Stimulated activated CD4-positive, alpha-beta T cell treated with anti-CD3 and anti-CD28 coated beads, Interleukin-2, amount 100 ng/mL, for 24 hours (primary cell): ENCODE measurements at places on chromosomes 3 and 15.

DNA sequence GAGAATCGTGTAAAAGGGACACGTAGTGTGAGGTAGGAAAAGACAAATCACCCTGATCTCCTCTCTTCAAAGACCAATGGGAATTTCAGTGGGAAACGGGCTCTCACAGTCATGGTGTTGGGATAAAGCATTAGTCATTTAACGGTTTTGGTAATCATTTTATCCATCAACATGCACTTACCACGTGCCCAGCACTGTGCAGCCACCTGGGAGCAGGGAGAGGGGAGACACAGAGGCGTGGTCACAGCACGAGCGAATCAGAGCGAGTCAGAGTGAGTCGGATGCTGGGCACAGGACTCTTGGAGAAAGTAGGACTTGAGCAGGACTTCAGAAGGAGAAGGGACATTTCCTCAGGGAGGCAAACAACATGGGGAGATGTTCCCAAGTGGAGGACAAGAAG is 130.8 kb downstream of the MINAR1 start:
- DNase-seq = no peak

GRCh38 chr15:68337826-68338225 is 60.3 kb downstream of the FEM1B start:
- DNase-seq = no peak

GRCh38 chr3:119352863-119353527 is 58.8 kb downstream of the ARHGAP31 start:
- DNase-seq = no peak

DNA sequence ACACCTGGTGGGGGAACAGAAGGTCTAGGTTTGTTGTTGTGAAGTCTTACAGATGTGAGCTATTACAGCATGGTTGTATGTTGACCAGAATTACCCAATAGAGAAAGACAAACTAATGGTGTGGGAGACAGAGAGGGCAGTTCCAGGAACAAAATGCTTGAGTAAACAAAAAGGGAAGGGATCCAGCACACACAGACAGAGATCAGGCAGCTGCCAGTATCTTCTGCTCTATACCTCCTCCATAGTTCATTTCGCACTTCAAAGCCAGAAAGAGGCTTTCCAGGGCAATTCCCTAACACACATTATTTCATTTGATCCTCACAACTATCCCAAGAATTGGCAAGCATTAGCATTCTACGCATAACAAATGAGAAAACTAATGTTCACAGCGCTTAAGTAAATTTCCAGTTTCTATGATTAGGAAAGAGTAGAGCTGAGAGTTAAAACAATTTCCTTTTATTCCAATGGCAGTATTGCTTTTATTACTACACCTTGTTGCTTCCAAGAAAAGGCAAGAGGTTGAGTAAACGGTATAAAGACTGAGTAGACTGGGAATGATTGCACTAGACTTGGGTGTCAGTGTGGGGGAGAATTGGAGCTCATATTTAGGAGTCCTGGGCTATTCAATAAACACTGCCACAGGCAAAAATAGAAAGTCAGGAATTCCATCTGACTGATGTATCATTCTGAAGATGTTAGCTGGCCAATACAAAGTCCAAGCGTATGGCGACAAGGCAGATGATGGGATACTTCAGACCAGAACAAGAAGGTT is 39.7 kb upstream of the ZNF280D start:
- DNase-seq = no peak

DNA sequence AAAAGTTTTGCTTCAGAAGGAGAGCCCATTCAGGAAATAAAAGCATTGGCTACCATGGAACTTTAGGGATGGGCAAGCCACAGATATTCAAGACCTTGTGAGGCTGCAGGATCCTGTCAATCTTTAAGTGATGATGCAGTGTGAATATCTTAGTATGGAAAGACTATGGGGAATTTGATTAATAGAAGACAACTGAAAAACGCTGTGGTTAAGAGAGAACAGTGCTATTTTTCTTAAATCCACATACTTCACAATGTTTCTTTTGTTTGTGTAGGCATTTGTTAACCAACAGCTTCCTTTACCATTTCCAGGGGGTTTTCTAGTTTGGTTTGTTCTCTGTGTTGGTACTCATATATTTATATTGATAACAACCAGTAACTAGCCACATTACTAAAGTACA is 90.3 kb downstream of the TMEM212 start:
- no peak for DNase-seq

DNA sequence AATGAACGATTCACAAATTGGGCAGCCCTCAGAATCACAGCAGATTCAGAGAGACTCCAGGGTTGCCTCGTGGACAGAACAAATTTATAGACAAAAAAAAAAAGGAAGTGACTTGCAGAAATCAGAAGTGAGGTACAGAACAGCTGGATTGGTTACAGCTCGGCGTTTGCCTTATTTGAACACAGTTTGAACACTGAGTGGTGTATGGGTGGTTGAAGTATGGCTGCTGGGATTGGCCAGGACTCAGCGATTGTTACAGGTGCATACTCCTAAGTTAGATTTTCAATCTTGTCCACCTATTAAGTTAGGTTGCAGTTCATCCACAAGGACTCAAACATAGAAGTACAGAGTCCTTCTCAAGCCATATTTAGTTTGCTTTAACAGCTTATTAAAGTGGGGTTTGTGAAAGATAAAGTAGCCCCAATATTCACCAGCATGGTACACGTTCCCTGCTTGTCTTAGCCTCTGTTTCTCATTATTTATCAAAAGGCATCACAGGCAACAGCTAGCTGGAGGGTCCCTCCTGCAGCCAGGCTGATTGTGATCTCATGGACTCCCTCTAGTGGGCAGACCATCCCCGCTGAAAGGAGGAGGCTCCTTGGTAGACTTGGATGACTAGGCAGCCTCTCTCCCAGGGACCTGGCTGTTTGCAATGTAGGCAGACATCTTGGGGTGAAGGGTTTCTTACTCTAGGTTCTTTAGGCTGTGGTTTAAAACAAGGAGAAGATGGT is 17.6 kb upstream of the ALDH1L1 start:
- DNase-seq = peak; percentile 63

DNA sequence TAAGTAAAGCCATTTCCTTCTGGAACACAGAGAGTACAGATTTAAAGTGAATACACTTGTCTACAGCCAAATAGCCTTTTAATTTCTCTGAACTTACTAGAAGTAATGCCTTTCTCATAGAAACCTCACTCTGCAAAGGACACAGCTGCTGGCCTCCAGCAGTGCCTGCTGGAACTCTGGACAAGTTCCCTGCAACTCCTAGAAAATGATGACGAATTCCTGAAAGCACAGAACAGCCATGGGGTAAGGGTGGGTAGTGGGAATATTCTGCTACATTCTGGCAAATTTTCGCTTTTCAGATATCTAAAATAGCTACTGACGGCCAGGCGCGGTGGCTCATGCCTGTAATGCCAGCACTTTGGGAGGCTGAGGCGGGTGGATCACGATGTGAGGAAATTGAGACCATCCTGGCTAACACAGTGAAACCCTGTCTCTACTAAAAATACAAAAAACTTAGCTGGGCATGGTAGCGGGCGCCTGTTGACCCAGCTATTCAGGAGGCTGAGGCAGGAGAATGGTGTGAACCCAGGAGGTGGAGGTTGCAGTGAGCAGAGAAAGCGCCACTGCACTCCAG is 34.4 kb downstream of the RYK start:
- DNase-seq = no peak

DNA sequence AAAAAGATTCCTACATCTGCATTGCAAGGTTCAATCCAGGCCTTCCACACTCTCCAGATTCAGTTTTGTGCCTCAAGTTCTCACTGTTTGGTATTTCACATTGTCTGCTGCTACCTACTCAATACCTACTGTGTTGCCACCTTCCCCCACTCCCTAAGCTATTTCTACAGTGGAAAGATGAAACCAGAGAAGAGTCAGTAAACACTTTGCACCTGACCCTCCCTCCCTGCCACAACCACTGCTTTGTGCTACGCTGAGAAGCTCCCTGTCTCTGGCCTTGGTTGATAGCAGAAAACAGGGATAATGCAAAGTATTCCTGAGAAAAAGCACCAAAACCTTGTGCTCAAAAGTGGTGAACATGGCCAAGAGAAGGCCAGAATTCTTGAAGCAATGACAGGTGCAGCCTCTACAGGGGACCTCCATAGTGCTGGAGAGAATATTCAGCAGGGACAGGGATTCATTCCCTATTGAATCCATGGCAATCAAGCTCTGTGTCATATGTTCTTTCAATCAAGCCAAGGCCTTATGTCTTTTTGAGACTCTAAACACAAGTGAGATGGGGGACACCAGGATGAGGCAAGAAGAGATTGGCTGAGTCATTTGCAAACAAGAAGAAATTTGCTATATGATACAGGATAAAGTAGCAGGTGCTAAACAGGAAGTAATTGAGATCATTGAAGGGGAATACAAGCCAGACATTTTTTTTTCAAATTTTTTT is 83.5 kb upstream of the LIPC start:
- no peak for DNase-seq

GRCh38 chr3:79405183-79405582 is 362.6 kb downstream of the ROBO1 start:
- no peak for DNase-seq

DNA sequence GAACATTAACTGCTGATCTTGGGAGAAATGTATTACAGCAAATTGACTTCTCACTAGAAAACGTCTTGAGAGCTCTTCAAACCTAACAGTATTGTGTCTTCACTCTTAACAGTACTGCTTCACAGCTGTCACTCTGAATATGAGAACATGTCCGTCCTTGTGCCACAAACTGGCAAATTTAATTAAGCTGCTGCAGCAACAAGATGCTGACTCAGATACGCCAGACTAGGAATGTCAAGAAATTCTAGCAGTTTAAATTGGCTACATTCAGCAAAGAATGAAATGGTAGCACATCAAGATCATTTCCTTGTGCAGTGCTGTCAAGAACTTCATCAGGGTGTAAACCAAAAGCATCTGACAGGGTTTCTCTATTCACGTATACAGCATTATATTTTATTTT is 7.6 kb downstream of the ICE2 start:
- no peak for DNase-seq

DNA sequence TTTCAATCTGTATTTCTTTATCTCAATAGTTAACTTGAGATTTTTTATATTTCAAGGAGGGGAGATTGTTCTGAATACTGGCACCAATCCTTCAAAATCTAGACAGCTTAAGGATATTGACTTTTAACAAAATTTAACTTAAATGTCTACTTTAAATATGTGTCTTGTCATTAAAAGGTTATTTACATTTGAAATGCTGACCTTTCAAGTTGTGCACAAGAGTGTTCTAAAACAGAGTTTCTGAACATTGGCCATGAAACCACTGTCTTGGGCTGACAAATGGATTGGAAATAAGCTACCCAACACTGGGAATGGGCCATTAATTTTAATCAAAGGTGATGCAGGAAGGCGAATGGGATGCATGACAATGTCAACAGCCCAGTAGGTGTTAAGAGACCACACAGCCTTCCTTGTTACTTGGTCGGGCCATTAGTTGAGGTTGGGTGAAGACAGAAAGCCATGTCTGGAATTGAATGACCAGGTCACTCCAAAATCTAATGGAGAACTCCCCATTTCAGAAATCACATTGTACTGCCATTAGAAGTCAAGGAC is 128.5 kb downstream of the CDIN1 start:
- DNase-seq = no peak

GRCh38 chr3:46112296-46112695 is 85.0 kb upstream of the XCR1 start:
- no peak for DNase-seq
